ENCODE measurements at places on chromosomes 12 and 14.

DNA sequence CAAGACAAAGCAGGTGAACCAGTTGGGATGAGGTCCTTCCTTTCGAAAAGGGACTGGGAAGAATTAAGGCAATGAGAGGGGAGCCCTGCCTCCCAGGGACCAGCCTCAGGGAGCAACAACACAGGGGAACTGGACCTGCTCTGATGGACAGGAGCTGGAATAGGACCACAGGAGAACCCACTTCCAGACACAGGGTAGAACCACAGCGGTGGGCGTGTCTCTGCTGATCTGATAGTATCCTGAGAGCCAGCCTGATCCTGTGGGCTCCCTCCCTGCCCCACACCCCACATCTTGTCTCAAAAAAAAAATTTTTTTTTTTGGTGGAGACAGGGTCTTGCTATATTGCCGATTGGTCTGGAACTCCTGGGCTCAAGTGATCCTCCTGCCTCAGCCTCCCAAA lies 13.6 kb upstream of the PLEK2 start:
- DNase-seq = no peak

DNA sequence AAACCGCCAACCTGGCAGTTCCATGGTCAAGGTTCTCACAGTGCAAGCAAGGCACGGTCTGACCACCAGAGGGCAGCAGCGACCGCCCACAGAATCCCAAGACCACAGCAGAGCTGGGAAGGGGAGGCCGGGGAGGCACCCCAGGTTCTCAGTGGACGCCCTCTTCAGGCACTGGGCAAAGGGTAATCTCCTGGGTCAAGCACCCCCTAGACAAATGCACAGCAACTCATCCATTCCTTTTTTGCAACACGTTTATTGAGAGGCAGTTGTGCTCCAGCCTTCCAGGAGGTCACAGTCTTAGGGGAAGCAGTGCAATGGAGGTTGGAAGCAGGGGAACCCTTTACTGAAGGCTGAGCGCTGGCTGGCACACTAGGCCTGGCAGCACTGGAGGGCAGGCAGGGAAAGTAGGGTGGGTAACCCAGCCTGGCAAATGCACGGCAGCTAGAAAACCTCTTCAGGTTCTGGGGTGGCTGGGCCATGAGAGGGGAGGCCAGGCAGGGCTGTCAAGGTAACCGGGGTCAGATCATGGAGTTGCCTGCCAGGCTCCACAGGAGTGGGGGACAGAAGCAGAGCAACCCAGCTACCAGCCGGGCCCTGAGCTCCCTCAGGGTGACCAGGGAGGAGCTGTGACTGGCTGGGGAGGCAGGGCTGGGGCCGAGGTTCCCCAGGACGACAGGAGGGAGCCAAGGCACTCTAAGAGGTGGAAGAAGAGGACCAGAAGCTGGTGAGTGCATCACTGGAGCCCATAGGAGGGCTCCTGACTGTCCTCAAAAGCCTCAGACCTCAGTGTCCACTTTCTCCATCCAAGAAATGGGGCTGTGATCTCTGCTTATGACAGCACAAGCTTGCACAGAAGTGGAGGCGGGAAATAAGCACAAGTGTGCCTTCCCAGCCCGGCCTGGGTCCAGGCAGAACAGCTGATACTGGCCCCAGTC lies 1.8 kb upstream of the RHOF start:
- peak; percentile 92 for DNase-seq

DNA sequence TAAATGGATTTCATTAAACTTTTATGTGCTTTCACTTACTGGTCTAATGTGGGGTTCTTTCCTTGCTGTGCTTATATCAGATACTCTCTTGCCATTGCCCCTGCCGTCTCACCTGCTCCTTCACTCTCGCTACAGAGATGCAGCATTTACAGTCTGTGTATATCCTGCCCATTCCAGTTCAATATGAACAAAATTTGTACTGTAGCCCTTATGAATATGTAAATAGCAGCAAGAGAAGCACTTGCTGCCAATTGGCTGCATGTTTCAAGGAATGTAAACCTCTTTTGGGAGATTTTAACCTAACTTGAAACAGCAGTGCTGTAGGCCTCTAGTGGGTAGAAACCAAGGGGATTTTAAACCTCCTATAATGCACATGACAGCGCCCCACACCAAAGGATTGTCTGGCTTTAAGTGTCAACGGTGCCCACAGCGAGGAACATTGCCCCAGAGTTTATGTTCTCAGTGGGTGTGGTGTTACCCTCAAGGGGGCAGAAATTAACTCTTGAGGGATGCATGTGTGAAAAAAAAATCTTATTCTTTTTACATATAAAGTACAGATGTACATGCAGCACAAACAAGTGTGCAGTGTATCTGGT lies 19.1 kb downstream of the PCNX1 start:
- DNase-seq = no peak

GRCh38 chr14:52356025-52356424 lies 41.9 kb downstream of the PTGER2 start:
- no peak for DNase-seq

GRCh38 chr12:12381982-12382381 lies 25.1 kb downstream of the BORCS5 start:
- no peak for DNase-seq

DNA sequence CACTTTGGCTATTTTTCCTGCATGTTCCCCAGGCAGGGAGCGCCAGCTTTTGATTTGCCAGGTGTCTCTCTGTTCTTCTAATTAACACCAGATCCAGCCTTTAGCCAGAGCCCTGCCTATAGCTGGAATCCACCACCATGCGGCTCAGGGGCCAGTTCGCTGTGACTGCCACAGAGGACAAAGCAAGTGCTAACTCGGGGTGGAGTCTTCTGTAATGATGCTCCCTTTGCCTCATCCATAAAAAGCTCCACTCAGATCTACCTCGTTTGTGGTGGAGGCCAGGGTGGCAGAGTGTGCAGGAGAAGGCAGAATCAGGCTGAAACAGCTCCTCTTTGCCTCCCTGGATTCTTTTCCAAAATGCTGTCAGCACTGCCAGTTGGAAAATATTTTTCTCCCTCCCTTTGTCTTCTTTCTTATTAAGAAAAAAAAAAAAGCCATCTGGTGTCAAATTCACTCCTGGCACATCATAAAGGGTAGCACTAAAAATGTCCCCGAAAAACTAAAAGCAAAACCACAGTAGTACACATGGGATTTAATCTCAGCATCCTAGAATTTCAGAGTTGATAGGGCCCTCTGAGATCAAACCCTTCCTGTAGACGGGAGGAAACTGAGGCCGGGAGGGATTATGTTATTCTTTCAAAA lies 18.0 kb upstream of the CTDSP2 start:
- peak; percentile 29 for DNase-seq

DNA sequence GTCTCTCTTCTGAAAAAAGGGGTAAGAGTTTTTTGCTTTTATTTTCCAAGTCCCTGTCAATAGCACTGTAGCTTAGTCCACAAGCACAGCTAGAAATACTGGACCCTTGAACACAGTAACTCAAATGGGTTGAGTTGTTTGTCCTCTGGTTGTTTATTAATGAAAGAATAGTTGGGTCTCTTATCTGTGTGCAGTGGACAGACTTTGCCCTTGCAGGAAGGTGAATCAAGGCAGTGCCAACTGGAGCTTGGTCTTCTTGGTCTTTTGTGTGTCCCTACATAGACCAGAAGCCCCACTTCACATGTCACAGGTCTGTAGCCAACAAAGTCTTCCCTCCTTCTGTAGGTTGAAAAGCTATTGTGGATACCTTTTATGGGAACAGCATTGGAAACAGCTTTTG lies 322.0 kb downstream of the AACS start:
- no peak for DNase-seq

- DNase-seq = no peak
These were observed 213.4 kb downstream of the AKAP6 start for GRCh38 chr14:32542507-32542906.

GRCh38 chr12:108447168-108447832 lies 67.8 kb upstream of the FICD start:
- DNase-seq = no peak

DNA sequence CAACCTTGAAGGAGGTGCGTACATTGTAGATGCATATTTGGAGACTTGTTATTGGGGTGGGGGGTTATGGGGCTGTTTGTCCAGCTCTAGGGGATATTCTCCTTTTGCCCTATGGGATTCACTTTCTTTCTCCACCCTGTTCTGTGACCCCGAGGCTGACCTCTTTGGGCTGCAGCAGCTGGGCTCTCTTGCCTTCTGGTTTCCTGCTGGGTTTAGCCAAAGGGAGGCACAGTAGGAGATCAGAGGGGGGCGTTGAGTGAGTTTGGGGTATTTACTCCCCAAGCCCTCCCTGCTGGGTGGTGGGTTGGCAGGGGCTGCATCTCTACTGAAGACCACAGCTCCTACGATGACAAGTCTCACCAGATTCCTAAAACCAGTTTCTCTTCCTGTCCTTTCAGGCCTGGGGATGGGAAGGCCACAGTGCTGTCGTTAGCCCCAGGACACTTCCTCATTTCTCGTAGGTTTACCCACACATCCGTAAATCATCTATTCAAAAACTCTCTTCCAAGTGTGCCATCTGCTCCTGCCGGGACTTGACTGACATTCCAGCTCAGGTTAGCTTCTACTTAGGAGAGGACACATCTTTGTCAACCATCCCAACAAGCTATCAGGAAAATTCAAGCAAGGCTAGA lies 127.1 kb downstream of the TMEM30B start:
- no peak for DNase-seq

- no peak for DNase-seq
These were observed 25.3 kb downstream of the C12orf75 start for GRCh38 chr12:105355752-105356151.

GRCh38 chr14:53493860-53494259 lies 340.7 kb upstream of the DDHD1 start:
- no peak for DNase-seq

DNA sequence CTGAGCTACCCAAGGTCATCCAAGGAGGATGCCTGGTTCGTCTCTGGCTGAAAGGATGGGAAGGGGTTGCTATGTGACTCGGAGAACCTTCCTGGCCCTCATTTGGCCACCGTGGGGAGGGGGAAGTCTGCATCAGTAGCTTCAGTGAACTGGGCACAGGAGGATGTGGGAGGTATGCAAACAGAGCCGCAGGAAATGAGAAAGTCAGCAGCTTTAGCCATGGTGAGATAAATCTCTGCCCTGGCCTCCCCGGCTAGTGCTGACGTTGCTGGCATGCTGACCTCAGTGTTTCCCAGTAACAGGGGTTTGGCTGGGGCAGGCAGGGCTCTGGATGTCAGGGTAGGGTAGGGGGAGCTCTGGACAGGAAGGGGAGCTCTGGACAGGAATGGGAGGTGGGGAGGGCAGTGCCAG lies 2.3 kb upstream of the CEBPE start:
- no peak for DNase-seq

DNA sequence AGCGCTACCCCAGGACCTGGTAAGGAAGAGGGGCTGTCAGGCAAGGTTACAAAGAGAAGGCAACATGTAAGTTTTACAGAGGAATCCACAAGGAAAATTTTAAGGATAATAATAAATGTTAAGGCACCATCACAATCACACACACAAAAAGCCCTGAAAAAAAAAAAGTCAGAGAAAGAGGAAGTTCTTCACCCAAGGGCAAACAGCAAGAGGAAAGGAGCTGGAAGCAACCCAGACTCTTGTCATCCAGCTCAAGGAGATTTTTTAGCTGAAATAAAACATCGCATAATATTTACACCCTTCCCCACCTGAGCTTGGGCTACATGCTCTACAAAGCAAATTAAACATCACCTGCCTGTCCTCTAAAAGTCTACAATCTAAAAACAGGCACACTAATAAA lies 9.5 kb downstream of the SPTB start:
- DNase-seq = no peak

DNA sequence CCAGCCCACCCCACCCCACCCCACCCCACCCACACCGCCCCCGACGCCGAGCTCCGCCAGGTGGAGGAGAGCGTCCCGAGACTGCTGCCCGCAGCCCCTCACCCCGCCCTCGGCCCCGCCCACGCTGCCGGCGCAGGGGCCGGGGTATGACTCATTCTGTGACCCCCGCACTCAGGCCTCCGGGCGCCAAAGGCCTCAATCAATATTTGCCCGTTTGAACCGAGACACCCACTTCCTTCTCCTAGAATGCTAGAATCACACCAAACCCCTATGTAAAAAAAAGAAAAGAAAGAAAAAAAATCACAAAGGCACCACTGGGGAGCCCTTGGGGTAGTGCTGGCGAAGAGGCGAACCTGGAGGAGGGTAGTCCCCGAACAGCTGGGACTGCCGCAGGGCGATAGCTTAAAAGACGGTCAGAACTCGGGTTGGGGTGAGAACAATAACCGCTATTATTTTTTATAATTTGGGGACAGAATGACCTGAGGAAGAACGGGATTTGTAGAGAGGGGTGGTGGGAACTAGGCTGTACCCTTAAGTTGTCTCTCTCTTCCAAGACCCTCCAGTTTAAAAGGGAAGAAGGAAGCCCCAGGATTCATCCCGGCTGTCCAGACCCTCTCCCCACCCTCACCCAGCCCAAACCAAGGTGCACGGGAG lies 894 bp downstream of the KRT8 start:
- DNase-seq = peak; percentile 48

DNA sequence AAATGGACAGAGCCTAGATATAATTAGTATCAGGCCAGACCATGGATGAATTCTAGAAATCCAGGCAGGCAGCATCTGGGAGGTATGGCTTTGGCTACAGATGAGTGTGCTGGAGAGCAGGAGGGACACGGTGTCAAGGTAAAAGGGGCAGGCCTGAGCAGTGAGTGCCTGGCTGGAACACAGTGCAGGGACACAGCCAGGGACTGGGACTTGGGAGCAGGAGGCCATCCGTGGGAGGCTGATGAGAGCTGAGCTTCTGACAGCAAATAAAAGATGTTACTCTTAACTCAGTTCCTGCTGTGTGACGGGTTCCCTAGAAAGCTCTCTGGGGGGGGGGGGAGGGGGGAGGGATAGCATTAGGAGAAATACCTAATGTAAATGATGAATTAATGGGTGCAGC lies 13.6 kb upstream of the LGALS3 start:
- no peak for DNase-seq

DNA sequence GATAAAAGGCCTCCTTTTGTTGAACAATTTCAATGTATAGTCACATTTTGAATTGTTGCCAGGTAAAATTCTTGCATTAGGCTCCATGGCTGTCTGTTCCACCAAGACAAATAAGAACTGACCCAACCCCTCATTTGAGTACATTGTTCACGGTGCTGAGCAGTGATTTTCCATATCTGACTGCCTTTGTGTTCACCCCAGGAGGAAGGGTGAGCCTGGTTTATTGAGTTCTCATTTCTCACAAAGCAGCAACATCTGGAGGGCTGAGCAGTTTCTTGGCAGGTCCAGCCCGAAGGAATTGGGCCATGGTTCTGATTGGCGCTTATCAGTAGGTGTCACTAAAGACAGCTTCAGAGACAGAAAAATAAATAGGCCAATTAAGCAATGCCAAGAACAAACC lies 149.1 kb downstream of the BMP4 start:
- no peak for DNase-seq

DNA sequence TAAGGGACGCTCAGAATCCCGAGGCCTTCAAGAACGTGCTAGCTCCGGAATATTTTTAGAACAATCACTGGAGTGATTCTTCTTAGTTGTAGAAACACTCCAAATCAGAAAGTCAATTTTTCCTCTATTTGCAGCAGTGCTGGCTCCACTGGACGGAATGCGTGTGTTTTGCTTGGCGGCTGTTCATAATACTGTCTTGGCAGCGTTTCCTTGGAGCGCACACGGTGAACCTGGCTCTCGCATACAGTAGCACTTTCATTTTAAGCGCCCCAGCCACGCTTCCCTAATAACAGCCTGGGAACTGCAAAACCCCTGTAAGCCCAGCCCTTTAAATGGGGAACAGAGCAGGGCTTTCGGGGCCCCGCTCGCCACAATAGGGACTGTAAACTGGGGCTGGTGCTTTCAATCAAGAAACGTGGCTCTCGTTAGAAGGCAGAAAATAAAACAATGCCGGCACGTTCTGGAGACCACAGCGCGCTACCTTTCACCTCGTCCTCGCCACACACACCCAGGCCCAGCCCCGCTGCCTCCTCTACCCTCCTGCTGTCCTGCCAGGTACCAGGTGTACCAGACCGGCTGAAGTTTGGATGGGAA lies 79.9 kb downstream of the BCL11B start:
- no peak for DNase-seq
